ENCODE measurements at places on chromosomes 7 and 10.

DNA sequence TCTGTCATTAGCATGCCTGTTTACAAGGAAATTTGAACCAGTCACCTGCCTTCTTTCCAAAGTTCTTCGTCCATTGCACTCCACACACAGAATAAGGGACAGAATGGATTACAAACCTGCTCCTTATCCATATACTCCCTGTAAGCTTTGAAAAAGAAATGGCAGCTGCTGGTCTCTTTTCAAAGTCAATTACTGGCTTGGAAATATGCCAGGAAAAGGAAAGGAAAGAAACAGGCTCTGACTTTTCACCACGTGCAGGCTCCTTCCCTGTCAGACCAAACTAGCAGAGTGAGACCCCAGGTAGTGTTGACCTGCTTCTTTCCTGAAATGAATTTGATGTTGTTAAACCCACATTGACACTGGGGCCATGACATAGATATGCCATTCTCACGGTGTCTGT, 84.5 kb downstream of the LHFPL3 start:
- no peak for DNase-seq

DNA sequence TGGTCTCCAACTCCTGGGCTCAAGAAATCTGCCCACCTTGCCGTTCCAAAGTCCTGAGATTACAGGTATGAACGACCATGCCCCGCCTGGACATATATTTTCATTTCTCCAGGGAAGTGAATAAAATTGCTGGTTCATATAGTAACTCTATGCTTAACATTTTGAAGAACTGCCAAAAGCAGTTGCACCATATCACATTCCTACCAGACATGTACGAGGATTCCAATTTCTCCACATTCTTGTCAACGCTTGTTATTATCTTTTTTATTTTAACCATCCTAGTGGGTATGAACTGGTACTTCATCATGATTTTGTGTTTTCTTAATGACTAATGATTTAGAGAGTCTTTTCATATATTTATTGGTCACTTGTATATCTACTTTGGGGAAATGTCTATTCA, 21.9 kb upstream of the CPN1 start:
- DNase-seq: no peak

DNA sequence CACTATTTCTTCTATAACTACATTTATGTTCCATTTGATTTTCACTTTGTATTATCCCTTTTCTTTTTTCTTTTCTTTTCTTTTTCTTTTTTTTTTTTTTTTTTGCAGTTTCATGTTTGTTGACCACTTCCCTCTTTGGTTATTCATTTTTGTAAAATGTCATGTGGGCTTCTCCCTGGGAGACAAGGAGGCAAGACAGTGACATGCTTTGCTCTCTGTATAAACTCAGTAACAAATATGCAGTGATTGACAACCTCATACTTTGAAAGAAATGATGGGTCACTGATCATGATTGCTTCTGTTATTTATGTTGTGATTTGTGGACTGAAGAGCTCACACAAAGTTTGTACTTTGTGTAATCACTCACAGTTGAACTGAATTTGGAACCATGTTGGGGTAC, 90.2 kb upstream of the ABI1 start:
- DNase-seq: no peak

- DNase-seq: no peak
Measured at GRCh38 chr10:71880425-71881306, 29.6 kb upstream of the PSAP start.

GRCh38 chr7:129690701-129691100, 79.2 kb downstream of the NRF1 start:
- no peak for DNase-seq

- no peak for DNase-seq
Measured at GRCh38 chr7:157752832-157753291, 416.1 kb downstream of the DNAJB6 start.

GRCh38 chr10:43943119-43943817, 294.6 kb upstream of the ZNF32 start:
- DNase-seq: peak; percentile 3
